Activated naive CD8-positive, alpha-beta T cell treated with anti-CD3 and anti-CD28 coated beads, Interleukin-2, amount 10 ng/mL, durations not matched to agents 7 days and 5 days (primary cell): ENCODE measurements at places on chromosomes 1 and 21.
A peak's percentile ranks its signal among the peaks of the same experiment; 100 is the strongest.

DNA sequence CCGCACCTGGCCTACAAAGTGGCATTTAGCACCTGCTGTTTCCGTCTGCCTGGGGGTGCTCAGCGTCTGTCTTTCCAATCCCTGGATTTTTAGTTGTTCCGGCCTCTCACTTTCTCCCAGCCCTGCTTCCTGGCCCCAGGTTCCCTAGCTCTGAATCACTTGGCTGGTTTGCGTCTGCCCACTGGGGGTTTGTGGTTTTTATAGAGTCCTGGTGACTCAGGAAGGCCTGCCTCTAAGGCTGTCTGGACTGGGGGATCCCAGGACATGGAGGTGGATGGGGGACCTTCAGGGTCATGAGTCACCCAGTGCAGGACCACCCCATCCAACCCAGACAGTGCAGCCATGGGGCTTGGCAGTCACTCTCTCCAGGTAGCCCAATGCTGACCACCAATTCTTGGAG is 53.5 kb downstream of the MRPL37 start:
- no peak for DNase-seq

GRCh38 chr1:9079988-9080704 is 10.7 kb upstream of the SLC2A5 start:
- no peak for DNase-seq

- no peak for DNase-seq
These were observed 138.5 kb upstream of the SGIP1 start for GRCh38 chr1:66395202-66396061.

- no peak for DNase-seq
These were observed 82.6 kb downstream of the GPR161 start for GRCh38 chr1:168054117-168054516.

DNA sequence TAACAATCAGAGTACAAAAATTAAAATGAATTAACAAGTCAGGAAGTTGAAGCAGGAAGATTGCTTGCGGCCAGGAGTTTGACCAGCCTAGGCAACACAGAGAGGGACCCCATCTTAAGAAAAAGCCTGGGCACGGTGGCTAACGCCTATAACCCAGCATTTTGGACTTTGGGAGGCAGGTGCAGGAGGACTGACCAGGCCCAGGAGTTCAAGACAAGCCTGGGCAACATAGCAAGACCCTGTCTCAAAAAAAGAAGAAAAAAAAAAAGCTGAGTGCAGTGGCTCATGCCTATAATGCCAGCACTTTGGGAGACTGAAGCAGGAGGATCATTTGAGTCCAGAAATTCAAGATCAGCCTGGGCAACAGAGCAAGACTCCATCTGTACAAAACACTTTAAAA is 38.5 kb downstream of the TESK2 start:
- DNase-seq, result no peak

GRCh38 chr1:216095400-216095799 is 327.8 kb downstream of the USH2A start:
- no peak for DNase-seq

DNA sequence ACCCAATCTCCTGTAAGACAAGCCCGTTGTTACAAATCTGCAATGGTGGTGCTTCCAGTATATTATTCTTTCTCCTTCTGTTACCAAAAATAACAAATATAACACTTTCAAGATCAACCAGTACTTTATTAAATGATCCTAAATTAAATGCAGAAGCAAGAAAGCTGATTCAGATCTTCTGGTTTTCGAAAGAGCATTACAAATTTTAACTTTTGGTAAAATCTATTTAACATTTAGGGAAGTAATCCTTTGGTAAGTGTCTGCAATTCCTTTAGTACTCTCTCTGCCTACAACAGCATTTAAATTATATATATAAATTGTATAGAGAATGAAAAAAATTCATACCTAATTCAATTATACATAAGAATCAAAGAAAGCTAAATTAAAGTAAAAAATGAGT is 198.6 kb upstream of the HMCN1 start:
- no peak for DNase-seq

DNA sequence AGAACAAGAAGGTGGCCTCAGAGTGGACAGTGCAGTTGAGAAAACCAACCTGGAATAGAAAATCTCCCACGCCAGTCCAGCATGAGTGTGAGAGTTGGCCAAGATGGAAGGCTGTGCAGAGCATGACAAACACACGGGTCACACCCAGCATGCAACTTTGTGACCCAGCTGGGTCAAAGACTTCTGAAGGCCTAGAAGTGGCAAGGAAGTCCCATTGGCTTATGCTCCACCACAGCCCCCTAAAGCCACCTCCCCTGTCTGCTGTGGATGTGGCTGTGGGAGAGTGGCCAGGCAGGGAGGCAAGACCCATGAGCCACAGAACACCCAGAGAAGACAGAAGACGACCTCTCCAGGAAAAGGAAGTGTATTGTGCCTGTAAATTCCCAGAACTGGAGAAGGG is 13.6 kb downstream of the BATF3 start:
- no peak for DNase-seq

DNA sequence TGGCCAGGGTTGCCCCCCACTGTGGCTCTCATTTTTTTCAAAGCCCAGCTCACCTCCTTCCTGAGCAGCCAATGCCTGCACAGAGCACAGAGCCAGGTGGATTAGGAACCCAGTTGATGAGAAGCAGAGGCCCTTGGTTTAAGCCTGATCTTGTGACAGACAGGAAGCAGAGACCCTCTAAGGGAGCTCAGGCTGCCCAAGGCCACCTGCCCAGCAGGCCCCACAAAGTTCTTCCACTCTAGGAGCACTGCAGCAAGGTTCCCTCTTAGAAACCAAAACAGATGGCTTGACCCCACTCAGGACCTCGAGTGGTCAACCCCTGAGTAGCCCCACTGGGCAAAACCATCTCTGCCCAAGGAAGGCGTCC is 25.5 kb upstream of the PRSS38 start:
- DNase-seq, result no peak

- peak; percentile 72 for DNase-seq
These were observed 534 bp downstream of the SLC6A9 start for GRCh38 chr1:44030605-44031251.

GRCh38 chr1:244150665-244151064 is 99.6 kb downstream of the ZBTB18 start:
- no peak for DNase-seq

- no peak for DNase-seq
These were observed 62.8 kb downstream of the MAGI3 start for GRCh38 chr1:113452921-113453770.

- no peak for DNase-seq
These were observed 68.0 kb downstream of the USP25 start for GRCh38 chr21:15797577-15798363.

- no peak for DNase-seq
These were observed 138.9 kb upstream of the VAMP3 start for GRCh38 chr1:7632176-7632575.

DNA sequence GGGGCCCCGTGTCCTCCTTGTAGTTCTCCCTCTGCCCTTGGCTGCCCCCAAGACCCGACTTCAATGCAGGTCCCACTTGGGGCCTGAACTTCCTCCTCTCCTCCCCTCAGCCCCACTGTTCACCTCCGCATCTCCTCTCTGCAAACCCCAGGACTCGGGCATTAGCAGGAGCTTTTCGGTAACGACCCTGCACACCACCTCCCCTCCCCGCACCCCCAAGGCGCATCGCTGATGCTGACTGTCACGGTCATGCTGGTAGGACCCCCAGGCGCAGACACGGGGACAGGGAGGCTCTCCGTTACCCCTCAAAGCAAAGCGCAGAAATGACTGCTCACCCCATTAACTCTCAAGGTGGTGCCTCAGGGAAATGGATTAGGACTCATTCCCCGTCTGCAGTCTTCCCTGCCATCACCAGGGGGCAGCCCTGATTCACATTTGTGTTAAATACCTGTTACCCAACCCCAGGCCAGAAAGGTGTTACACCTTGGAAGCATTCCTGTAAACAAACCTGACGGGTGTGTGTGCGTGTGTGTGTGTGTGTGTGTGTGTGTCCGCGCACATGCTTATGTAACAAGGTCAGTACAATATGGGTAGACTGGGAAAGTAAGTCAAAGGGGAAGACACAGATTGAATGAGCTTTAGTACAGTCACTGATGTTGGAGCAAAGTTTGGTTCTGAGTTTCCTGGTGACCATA is 6.4 kb upstream of the GUCA2B start:
- peak; percentile 75 for DNase-seq

GRCh38 chr1:56249234-56249633 is 330.1 kb downstream of the PLPP3 start:
- no peak for DNase-seq

GRCh38 chr1:39272027-39272797 is 67.7 kb downstream of the MACF1 start:
- no peak for DNase-seq
